ENCODE measurements at places on chromosomes 2 and 18.

DNA sequence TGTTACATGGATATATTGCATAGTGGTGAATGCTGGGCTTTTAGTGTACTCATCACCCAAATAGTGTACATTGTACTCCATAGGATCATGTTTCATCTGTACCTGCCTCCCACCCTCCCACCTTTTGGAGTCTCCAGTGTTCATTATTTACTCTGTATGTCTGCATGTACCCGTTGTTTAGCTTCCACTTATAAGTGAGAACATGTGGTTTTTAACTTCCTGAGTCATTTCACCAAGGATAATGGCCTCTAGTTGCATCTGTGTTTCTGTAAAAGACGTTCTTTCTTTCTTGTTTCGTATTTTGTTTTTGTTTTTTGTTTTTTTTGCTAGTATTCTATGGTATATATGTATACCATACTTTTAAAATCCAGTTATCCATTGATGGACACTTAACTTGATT lies 107.5 kb downstream of the MSTN start:
- no peak for DNase-seq

DNA sequence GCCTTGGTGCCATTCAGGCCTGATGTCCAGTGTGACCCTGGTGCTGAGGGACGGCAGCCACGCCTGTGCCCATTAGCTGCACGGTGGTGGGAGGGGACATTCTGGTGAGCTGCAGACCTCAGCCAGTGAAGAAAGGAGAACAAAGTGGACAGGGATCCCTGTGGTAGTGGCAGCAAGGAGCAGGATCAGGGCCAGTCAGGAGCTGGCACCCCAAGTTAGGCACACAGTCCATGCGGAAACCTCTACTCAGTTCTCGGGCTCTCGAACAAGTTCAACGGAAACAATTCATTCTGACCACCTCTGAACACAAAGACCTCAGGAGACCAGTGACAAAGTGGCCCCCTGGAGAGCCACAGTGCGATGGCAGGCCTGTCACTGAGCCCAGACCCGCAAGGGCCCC lies 30.1 kb downstream of the COA5 start:
- DNase-seq: no peak

DNA sequence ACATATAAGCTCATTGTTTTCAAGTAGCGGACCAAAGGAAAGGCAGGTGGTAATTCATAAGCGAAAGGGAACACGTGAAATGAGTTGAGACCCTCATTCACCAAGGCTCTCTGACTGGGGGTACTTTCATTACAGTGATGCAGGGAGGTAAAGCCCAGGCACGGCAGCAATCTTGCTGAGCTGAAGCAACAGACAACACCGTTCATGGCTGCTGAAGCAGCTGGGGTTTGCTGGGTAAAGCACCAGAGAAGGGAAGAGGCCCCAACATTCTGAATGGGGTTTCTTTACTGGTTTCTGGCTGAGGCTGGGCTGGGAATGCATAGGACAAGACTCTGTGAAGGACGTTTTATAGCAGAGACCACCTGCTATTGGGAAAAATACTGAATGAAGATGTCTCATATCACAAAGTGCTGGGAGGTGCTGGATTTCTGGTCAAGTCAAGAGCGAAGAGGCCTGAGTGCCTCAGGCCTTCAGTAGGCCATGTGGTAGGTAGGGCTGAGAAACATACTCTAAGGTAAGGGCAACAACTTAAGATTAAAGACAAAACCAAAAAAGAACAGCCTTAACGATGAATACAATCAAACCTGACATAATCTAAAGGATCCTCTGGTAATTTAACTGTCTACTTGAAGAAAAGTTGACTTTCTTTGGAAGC lies 324.7 kb upstream of the PIK3C3 start:
- no peak for DNase-seq

DNA sequence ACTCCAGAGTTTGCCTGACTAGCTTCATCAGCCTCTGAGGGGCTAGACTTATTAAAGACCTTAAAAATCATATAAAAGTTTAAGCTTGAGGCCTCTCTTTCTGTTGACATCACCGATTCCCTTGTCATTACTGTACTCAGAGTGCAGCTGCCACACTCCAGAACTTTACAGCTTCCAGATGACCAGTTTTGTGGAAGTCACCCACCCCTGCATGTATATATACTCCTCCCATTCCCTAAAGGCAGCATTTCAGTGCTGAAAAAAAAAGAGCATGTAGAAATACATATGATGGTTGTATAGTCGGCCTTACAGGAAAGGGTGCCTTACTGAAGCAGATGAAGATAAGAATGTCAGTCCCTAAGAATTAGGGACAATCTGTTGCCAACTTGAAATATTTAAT lies 117.3 kb downstream of the FEZ2 start:
- DNase-seq: no peak

- DNase-seq: no peak
Measured at GRCh38 chr2:76946631-76947145, 575.5 kb downstream of the LRRTM4 start.

DNA sequence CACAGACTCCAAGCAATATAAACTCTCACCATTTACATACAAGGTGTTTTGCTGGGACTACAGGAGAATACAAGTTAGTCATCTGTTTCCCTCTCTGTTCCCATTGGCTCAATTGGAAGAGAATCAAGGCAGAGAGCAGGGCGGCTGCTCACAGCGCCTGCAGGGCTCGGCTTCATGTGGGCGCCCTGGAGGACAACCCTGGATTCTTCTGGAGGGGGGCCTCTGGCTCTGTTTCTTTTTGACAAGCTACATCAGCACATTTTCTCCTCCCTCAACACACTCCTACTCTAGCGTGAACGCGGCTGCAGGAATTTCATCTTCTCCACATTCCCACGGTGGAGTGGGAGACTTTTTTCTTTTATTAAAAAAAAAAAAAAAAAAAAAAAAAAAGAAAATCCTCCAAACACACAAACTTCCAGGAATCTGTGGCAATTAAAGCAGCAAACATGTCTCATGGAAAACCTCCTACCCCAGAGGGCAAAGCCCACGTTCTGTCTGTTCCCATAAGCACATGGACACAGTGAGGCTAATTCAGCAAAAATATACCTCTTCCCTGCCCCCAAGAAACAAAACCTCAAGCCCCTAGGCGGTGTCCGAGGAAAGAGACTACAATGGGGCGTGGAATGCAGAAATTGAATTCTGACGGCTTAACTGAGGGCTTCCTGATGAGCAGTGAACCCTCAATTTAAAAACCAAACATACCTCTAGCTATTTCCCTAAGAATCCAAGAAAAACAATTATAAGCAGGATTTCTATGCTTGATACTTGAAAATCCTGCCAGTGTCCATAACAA lies 50.6 kb downstream of the PARD6G start:
- DNase-seq: no peak

- DNase-seq: no peak
Measured at GRCh38 chr2:119821266-119821665, 61.5 kb downstream of the PTPN4 start.

DNA sequence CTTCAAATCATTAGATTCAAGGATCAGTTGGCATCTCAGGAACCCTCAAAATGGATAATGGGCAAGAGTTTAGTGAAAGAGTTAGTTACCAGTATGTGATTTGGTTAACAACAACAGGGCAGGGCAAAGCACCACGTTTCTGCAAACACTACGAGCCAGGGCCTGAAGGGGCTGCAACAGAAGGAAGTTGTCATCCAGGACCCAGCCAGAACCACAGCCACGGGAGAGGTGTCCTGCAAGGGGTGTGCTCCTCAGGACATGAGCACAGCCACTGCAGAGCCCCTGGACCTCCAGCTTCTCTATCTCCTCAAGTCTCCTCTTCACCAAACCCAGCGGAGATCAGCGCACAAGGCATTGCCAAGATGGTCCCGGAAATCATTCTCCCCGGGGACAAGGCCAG lies 173.3 kb upstream of the PIEZO2 start:
- DNase-seq: peak; percentile 8

DNA sequence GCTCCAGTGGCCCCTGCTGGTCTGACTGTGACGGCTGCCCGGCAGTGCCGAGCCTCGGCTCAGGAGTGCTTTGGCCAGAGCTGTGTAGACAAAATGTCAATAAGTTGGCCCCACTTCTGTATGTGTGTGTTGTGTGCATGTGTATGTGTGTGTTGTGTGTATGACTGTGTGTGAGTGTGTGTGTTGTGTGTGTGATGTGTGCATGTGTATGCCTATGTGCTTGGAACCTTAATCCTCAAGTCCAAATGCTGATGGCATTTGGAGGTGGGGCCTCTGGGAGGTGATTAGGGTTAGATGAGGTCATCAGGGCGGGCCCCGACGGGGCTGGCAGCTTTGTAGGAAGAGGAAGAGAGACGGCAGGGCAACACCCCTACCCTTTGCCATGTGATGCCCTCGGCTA lies 269.0 kb downstream of the DCDC2C start:
- no peak for DNase-seq

- no peak for DNase-seq
Measured at GRCh38 chr2:15711126-15711860, 119.6 kb downstream of the DDX1 start.

GRCh38 chr2:182631299-182631698 lies 84.8 kb upstream of the DNAJC10 start:
- DNase-seq: no peak

- no peak for DNase-seq
Measured at GRCh38 chr2:157922336-157922735, 46.2 kb upstream of the ACVR1 start.

DNA sequence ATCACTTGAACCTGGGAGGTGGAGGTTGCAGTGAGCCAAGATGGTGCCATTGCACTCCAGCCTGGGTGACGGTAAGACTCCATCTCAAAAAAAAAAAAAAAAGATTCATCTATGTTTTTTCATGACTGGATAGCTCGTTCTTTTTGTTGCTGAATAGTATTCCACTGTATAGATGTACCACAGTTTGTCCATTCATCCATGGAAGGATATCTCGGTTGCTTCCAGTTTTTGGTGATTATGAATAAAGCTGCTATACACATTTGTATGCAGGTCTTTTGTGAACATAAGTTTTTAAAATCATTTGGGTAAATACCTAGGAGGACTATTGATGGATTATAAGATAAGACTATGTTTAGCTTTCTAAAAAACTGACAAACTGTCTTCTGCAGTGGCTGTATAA lies 90.8 kb downstream of the ACOXL start:
- DNase-seq: no peak

GRCh38 chr18:55085557-55086285 lies 126.5 kb upstream of the CCDC68 start:
- no peak for DNase-seq

DNA sequence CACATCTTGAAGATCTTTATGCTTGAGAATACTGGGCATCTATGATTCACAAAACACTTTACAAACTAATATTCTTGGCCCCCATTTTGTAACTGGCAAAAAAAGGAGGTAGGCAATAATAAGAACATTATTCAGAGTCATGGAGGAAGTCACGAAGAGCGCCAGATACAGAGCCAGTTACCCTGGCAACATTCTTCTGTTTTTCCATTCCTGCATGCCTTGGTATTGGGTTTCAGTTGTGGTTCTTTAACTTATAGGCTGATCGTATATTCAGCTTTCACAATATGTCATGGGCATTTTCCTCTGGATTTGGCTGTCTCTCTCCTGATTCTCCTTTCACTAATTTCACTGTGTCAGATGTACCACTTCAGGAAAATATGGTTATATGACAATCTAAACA lies 234.7 kb downstream of the HRH4 start:
- DNase-seq: no peak

GRCh38 chr18:57466307-57466706 lies 31.1 kb downstream of the ONECUT2 start:
- DNase-seq: no peak

DNA sequence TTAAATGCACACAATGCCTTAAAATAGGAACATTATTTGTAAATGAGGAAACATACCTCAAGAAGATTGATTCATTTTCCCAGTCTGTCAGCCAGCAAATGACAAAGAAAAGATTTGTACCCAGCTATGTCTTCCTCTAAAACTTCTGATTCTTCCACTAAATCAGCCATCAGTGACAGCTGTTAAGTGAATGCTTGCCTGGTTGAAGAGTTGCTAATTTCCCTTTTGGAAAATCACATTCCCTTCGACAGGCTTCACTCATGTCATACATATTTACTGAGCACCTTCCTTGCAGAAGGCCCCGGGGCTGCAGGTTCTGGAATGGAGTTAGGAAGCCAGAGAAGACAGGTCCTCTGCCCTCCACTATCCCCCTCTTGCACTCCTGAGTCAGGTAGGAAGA lies 112.0 kb upstream of the SLC66A3 start:
- no peak for DNase-seq

DNA sequence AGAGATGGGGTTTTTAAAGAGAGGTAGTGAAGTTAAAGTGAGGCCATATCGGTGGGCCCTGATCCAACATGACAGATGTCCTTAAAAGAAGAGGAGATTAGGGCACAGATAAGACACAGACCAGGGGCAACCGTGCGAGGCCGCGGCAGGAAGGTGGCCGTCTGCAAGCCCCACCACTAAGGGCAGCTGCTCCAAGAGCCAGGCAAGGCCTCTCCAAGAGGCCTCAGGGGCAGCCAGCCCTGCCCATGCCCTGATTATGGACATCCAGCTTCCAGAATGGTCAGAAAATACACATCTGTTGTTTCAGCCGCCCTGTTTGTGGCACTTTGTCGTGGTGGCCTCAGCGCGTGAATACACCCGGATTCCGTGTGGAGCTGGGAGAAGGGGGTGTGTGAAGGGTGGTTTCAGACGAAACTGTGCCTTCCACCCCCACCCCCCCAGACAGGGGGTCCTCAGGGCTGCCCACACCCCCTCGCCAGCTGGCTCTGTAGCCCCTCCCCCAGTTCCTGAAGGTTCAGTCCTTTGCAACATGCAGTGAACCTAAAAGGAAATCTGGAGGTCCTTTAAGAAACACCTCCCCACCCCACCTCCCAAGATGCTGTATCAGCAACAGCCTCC lies 74.1 kb upstream of the SMAD7 start:
- no peak for DNase-seq

DNA sequence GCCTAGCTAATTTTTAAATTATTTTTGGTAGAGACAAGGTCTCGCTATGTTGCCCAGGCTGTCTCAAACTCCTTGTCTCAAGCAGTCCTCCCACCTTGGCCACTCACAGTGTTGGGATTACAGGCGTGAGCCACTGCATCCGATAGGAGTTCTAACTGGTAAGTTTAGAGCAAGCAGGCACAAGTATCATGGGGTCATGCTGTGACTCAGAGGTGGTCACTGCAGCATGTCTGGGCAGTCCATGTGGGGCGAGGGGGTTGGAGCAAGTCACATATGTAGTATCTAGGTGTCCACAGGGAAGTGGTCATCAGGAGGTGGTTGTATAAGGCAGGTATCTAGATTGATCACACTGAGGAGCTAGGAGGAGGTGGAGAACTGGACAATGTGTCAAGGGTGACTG lies 22.7 kb upstream of the STARD7 start:
- DNase-seq: no peak

GRCh38 chr2:146597291-146597690 lies 1247.5 kb upstream of the ACVR2A start:
- no peak for DNase-seq

GRCh38 chr2:240964704-240965295 lies 33.6 kb upstream of the SNED1 start:
- no peak for DNase-seq

DNA sequence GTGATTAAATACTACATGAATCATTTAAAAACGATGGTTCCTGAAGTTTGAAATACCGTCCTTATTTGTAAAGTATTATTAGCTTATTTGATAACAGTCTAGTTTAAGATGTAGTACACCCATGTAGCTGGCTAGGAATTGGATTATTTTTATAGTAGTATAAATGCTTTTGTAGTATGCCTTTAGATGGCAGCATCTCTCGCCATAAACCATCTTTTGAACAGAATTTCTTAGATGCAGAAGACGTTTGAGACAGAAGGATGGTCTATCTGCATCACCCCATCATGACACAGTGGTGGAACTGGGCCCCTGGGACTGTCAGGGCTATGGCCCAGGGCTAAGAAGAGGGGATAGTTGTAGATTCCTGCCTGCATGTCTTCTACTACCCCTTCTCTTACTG lies 152.7 kb downstream of the WDSUB1 start:
- no peak for DNase-seq

GRCh38 chr2:43566461-43566729 lies 29.4 kb downstream of the THADA start:
- DNase-seq: no peak
